ENCODE measurements at places on chromosomes 12 and 14. TPM values are rescaled to one million over a fixed set of nuclear protein-coding genes. Genes with fewer than 3 reads are reported as not detected.

Gene PLA2G1B
- not detected for total RNA-seq

Gene SLC15A5
- total RNA-seq = not detected

Gene COPS7A
- total RNA-seq = 145 TPM

Gene KRT8
- total RNA-seq = 9.3 TPM

Gene RFLNA
- 5.7 TPM for total RNA-seq

Gene BCL11B
- total RNA-seq = under 0.01 TPM

Gene CLEC1B
- total RNA-seq = not detected

Gene HIF1A
- total RNA-seq = 464 TPM

Gene LRRC9
- total RNA-seq = not detected

Gene SLCO1A2
- total RNA-seq = not detected

Gene MAP3K9
- total RNA-seq = 0.07 TPM

Gene KRT2
- not detected for total RNA-seq

Gene HSPB8
- total RNA-seq = 33.8 TPM

Gene KRT6C
- not detected for total RNA-seq

Gene SSTR1
- total RNA-seq = 6.2 TPM

Gene PSME2
- total RNA-seq = 58.8 TPM

Gene KIF5A
- total RNA-seq = 2.1 TPM

Gene MORN3
- total RNA-seq = 0.86 TPM

Gene BEGAIN
- 0.78 TPM for total RNA-seq

Gene COX14
- 22.1 TPM for total RNA-seq

Gene PLEKHG7
- total RNA-seq = not detected

Gene CORO1C
- 269 TPM for total RNA-seq

Gene RTL1
- not detected for total RNA-seq

Gene SIRT4
- total RNA-seq = 2.0 TPM

Gene TRMT5
- 11.5 TPM for total RNA-seq

Gene OR4K2
- not detected for total RNA-seq

Gene TEX22
- 0.17 TPM for total RNA-seq

Gene NXPH4
- 49.1 TPM for total RNA-seq

Gene CMKLR1
- total RNA-seq = 5.4 TPM

Gene EIF2S1
- 127 TPM for total RNA-seq

Gene SMOC1
- 12.9 TPM for total RNA-seq

Gene TAS2R8
- not detected for total RNA-seq

Gene GTF2H3
- 29.8 TPM for total RNA-seq

Gene SEL1L
- total RNA-seq = 155 TPM

Gene TNS2
- total RNA-seq = 61.1 TPM

Gene TMEM117
- 10.2 TPM for total RNA-seq

Gene LTBR
- 80.0 TPM for total RNA-seq

Gene LRTM2
- not detected for total RNA-seq

Gene KITLG
- 68.7 TPM for total RNA-seq

Gene SLC6A13
- total RNA-seq = 0.30 TPM

Gene CLECL1
- total RNA-seq = not detected

Gene TRPV4
- 1.4 TPM for total RNA-seq

Data from smooth muscle cell of the pulmonary artery (primary cell).